LoVo (cell line): ENCODE measurements at places on chromosomes 12 and 14.

- no peak for DNase-seq
These were observed 3.7 kb upstream of the CAMKK2 start for GRCh38 chr12:121300083-121300819.

GRCh38 chr14:65348137-65348536 is 64.4 kb upstream of the FUT8 start:
- no peak for DNase-seq

DNA sequence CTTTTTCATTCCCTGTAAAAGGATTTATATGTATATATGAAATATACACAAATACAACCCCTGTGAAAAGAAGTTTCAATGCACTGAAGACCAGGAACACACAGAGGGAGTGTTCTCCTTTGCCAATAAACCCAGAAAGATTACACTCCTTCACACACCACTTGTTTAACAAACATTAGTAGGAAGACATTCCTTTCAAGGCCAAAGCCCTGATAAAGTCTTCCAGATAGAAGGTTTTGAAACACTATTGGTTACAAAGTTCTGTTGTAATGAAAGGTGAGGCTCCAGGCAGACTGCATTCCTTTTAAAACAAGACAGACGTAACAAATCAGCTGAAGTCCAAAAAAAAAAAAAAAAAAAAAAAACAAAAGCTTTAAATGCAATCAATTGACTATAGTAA is 81.0 kb downstream of the PTPN21 start:
- no peak for DNase-seq

- DNase-seq: no peak
These were observed 14.9 kb downstream of the CCDC63 start for GRCh38 chr12:110861729-110862128.

DNA sequence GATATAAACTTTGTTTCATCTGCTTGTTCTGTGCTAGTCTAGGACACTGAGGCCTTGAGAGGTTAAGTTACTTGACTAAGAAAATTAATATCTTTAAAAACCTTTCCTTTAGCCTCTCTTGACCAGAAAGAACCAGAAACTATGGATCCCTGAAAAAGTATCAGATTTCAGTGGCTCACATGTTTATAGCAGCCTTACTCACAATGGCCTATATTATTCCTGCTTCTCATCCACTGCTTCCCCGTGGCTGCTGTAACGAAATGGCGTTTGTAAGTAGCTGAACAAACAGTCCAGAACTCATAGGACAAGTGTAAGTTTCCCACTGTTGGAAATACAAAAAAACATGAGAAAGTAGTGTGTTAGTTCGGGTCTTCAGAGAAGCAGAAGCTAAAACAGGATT is 3.2 kb upstream of the PYGL start:
- no peak for DNase-seq

- DNase-seq: no peak
These were observed 466.5 kb downstream of the PCNX1 start for GRCh38 chr14:71373773-71374172.

DNA sequence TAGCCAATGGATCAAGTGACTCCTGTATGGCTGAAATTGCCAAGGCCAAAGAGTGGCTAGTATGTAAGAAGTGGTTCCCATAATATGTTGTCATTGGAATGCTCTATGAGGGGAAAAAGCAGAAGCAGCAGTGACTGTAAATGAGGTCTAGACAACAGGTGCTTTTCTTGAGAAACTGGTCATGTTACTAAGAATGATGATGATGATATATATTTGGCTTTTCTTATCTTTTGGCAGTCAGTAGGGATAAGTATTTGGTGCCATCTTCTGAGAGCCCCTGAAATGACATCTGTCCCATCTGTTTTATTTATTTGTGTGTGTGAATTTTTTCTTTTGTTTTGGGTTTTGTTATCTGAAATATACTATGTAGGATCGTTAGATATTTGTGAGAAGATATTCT is 141.7 kb downstream of the SYT1 start:
- DNase-seq: peak; percentile 12

DNA sequence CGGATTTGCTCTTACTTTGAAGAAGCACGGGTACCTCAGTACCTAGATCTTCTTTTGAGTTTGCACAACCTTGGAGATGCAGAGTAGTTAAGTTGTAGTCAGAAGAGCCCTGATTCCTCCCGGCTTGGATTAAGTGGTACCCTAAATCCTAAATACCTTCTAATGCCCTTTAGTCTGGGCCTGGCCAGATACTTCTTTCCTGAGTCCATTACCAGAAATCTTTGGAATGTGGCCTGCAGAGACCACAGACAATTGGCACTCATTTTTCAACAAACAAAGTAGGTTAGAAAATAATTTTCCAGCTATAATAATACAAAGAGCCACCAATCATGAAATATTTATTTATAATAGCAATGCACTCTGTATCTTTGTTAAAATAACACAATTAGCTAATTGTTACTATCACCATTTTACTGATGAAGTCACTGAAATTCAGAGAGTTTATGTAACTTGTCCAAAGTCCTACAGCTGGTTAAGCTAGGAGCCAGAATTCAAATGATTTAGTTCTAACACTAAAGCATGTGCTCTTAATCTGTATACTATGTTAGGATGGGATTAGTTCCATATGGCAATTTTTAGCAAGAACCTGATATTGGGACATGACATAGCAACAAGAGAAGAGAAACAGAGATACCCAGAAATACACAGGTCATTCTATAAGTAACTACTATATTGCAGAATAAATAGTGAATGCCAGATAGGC is 132.1 kb upstream of the PDZRN4 start:
- DNase-seq: no peak

GRCh38 chr14:58098507-58098906 is 53.5 kb downstream of the ARMH4 start:
- DNase-seq: peak; percentile 10

- no peak for DNase-seq
These were observed 171.2 kb downstream of the ZFP36L1 start for GRCh38 chr14:68621400-68622365.

GRCh38 chr12:41652981-41653380 is 464.9 kb downstream of the PDZRN4 start:
- DNase-seq: no peak

DNA sequence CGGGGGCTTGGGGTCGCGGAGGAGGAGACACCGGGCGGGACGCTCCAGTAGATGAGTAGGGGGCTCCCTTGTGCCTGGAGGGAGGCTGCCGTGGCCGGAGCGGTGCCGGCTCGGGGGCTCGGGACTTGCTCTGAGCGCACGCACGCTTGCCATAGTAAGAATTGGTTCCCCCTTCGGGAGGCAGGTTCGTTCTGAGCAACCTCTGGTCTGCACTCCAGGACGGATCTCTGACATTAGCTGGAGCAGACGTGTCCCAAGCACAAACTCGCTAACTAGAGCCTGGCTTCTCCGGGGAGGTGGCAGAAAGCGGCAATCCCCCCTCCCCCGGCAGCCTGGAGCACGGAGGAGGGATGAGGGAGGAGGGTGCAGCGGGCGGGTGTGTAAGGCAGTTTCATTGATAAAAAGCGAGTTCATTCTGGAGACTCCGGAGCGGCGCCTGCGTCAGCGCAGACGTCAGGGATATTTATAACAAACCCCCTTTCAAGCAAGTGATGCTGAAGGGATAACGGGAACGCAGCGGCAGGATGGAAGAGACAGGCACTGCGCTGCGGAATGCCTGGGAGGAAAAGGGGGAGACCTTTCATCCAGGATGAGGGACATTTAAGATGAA is 630 bp downstream of the FOS start:
- DNase-seq: no peak

GRCh38 chr12:108819920-108820706 is 37.3 kb downstream of the SSH1 start:
- DNase-seq: no peak

GRCh38 chr12:114776731-114777442 is 92.9 kb upstream of the TBX3 start:
- DNase-seq: peak; percentile 32

DNA sequence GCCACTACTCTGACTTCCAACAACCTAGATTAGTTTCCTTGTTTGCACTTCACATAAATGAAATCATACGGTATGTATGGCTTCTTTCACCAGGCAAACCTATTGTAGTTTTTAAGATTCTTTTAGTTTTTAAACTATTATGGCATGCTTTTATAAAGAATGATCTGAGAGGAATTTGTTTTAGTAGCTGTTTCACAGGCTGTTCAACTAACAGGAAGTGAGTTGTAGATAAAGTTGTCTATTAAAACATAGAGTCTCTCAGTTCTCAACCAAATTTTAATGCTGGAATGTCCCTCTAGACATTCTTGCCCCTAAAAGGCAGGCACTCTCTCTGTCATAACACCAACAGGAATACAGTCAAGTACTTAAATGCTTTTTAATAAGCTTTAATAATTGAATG is 102.7 kb upstream of the DACT1 start:
- DNase-seq: no peak

GRCh38 chr12:108666401-108666881 is 32.7 kb upstream of the SELPLG start:
- DNase-seq: no peak

GRCh38 chr12:77777274-77777673 is 53.4 kb upstream of the NAV3 start:
- DNase-seq: no peak

DNA sequence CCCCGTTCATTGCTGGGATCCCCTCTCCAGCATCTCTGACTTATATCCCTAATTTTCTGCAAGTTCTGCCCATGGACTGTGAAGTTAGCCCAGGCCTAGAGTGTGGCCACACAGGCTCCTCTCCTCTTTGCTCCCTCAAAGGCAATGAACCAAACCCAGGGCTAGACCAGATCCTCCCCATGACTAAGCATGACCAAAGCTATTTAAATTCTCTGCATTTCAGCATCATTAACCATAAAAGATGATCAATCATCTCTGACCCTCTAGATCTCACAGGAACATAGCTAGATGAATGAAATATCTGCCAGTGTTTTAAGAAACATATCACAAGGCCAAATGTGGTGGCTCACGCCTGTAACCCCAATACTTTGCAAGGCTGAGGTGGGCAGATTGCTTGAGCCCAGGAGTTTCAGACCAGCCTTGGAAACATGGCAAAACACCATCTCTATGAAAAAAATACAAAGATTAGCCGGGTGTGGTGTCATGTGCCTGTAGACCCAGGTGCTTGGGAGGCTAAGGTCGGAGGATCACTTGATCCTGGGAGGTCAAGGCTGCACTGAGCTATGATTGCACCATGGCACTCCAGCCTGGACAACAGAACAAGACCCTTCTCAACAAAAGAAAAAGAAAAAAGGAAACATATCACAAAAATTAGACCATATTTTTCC is 2.2 kb upstream of the KRT3 start:
- DNase-seq: peak; percentile 34

DNA sequence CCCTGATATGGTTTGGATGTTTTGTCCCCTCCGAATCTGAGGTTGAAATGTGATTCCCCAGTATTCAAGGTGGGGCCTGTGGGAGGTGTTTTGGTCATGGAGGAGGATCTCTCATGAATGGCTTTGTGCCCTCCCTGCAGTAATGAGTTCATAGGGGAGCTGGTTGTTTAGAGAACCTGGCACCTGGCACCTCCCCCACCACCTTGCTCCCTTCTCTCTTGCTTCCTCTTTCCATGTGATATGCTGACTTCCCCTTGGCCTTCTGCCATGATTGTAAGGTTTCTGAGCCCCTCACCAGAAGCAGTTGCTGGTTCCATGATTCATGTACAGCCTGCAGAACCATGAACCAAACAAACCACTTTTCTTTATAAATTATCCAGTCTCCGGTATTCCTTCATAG is 32.6 kb downstream of the CD163L1 start:
- DNase-seq: no peak

DNA sequence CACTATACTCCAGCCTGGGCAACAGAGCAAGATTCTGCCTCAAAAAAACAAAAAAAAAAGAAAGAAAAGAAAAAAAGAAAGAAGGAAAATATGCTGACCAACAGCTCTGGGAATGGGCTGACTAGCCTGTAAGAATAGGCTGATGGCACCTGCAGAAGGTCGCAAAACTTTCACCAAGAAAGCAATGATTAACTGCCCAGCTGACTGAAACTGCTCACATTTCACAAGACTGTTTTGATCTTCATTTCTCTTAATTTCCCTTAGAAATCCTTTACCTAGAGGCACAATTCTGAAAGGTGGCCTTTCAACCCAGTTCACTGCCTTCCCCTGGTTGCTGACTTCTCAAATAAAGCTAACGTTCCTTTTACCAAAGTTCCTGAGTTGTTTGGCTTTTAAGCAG is 12.4 kb downstream of the BEST3 start:
- DNase-seq: no peak

GRCh38 chr12:123900871-123901376 is 71.7 kb downstream of the CCDC92 start:
- DNase-seq: no peak

DNA sequence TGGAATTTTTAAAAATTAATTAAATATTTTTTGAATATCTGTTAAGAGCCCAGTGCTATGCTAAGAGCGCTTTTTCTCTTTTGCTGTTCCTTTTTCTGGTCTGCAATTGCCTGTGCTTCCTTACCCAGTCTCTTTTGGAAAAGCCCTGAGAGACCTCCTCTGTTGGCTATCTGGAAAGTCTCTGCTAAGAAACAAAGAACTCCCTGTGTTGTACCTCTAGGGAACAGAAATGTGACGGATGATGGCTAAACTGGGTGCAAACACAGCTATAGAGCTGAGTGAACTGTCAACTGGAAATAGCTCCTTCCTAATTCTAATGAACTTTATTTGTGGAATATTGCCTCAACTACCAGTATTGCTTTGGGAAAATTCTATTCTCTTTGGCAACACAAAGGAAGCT is 261.6 kb upstream of the NOVA1 start:
- DNase-seq: no peak

- no peak for DNase-seq
These were observed 188.5 kb downstream of the CCDC91 start for GRCh38 chr12:28378736-28379135.

GRCh38 chr14:60166142-60166541 is 944 bp upstream of the DHRS7 start:
- no peak for DNase-seq

GRCh38 chr12:110957652-110958051 is 37.3 kb upstream of the MYL2 start:
- DNase-seq: no peak

GRCh38 chr12:58186914-58187313 is 245.5 kb downstream of the ATP23 start:
- no peak for DNase-seq

GRCh38 chr14:52951681-52952554 is 1.1 kb upstream of the FERMT2 start:
- peak; percentile 74 for DNase-seq

- DNase-seq: no peak
These were observed 72.2 kb downstream of the VCPKMT start for GRCh38 chr14:50044042-50044651.

DNA sequence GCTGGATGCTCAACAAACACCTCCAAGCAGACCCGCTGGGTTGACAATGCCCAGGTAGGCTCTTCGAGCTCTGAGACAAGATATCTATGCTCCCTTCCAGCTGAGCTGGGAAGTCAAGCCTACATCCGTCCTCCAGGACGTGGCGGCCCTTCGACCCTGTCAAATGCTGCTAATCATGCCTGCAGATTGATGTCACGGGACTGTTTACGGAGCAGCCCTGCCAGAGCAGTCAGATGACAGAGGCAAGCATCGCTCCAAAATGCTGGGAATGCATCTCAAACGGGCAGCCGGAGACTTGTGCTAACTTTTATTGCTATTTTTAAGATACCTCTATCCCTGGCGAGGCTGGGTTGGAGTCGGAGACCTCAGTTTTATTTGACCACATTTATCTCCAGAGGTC is 139.2 kb downstream of the NTF3 start:
- no peak for DNase-seq
